NCI-H446 (cell line): ENCODE measurements at places on chromosomes 5 and 9.

- no peak for DNase-seq
Observed at GRCh38 chr9:113375057-113376023, 1.4 kb downstream of the HDHD3 start.

DNA sequence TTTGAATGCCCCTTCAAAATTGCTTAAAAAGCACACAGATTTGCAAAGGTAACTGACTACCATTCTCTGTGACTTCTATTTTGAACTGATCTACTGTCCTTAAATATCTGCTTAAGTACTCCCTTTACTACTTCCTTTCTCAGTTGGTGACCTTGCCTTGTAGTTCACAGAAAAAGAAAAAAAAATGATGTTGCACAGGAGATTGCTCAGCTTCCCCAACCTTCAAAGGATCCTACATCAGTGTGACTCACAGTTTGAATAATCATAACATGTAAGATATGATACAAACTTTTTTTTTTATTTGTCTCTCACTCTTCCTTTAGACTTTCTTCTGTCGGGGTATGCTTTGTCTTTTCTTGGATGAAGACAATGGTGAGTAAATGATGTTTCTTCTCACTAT is 1029.6 kb downstream of the CDH12 start:
- no peak for DNase-seq

- no peak for DNase-seq
Observed at GRCh38 chr9:34590381-34591247, 1.1 kb upstream of the CNTFR start.

DNA sequence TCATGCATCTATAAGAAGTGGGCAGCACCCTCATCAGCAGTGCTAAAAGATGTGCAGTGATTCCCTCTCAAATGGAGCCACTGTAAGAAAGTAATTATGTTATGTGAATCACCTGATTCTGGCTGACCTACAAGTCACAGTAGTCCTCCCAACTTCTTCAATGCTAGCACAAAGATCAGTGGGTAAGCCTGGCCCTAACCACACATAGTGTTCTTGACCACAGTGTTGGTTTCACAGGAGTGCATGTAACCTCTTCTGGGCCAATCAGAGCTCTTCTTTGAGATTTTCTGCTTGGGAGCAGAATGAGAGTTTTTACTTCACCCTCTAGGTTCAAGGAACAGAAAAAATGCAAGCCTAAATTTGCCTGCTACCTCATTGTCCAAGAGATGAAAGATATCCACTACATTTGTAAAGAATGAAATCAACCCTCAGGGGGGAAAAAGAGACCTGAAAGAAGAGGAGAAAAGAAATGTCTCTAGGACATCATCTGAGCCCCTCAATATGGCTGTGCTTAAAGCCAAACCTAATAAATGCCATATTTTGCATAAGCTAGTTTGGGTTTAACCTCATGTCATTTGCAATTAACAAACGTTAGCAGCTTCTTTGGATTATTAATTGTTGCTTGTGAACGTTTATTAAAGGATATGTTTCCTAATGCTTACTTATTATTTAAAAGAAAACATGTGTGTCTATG is 65.3 kb upstream of the ADRB2 start:
- no peak for DNase-seq

GRCh38 chr5:105924366-105924765 is 1746.4 kb downstream of the EFNA5 start:
- no peak for DNase-seq

GRCh38 chr9:18253950-18254349 is 220.0 kb upstream of the ADAMTSL1 start:
- no peak for DNase-seq

DNA sequence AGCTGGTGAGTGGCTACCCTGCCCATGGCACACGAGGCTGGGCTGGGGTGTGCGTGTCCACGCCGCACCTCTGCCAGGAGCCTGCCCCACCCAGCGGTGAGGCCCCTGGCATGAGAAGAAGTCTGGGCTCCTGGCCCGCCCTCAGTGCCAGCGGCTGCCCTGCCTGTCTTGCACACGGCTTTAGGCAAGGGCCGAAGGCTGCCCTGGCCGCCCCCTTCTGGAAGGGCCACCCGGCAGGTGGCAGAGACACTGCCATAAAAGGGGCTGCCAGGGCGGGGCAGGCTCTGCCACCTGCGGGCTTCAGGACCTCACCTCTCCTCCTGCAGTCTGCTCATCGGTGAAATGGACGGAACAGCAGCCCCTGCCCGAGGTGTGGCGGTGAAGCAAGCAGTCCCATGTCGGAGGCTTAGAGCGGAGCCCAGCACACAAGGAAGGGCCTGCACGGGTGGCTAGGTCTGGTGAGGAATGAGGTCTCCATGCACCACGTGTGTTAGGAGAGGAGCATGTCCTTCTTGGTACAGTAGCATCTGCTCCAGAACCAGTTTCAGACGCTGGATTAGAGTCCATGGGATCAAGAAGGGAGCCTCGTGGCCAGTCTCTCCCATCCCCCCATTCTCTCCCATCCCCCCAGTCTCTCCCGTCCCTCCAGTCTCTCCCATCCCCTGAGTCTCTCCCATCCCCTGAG is 34.8 kb upstream of the TMEM250 start:
- no peak for DNase-seq

DNA sequence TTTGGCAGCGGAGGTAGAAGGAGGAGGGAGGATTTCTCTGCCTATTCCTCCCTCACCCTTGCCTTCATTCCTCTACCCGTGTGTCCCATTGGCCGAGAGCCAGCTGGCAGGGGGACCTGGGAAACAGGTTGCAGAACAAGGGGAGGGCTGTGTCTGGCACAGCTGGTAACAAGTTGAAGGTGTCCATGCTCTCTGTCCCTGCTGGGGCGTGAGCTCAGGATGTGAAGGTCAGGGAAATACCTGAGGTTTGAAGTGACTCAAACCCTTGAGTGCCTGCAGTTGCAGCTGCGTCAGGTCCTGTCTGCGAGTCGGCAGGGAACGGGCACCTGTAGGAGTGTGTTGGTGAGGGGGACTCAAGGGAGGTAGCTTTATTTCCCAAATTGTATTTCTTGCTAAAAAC is 16.2 kb downstream of the MIGA2 start:
- peak; percentile 2 for DNase-seq

- DNase-seq = peak; percentile 17
Observed at GRCh38 chr5:142915813-142916424, 145.7 kb downstream of the ARHGAP26 start.

GRCh38 chr9:79765466-79765865 is 193.7 kb downstream of the TLE4 start:
- no peak for DNase-seq

GRCh38 chr5:308672-309271 is 12.7 kb upstream of the AHRR start:
- DNase-seq = no peak

GRCh38 chr9:117300371-117301110 is 114.3 kb downstream of the ASTN2 start:
- no peak for DNase-seq

GRCh38 chr5:97162045-97162444 is 19.6 kb upstream of the LIX1 start:
- DNase-seq = peak; percentile 81

- no peak for DNase-seq
Observed at GRCh38 chr5:172642051-172642409, 967 bp downstream of the NEURL1B start.

- DNase-seq = no peak
Observed at GRCh38 chr9:103444176-103444575, 449.0 kb downstream of the CYLC2 start.
